ENCODE measurements at places on chromosomes 2 and 18.

DNA sequence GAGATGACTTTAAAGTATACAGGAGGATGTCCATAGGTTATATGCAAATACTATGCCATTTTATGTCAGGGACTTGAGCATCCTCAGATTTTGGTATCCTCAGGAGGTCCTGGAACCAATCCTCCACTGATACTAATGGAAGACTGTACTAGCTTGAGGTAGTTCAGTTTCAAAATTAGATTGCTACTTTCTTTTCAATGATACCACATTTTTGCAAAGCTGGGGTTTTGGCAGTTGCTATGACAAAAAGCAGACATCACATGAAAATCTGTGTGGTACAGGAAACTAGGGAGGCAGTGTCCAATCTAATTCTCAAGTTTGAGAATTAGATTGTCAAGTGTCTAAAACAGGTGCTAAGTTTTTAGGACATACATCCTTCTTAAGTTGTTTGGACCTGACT, 14.2 kb downstream of the EHBP1 start:
- no peak for DNase-seq

DNA sequence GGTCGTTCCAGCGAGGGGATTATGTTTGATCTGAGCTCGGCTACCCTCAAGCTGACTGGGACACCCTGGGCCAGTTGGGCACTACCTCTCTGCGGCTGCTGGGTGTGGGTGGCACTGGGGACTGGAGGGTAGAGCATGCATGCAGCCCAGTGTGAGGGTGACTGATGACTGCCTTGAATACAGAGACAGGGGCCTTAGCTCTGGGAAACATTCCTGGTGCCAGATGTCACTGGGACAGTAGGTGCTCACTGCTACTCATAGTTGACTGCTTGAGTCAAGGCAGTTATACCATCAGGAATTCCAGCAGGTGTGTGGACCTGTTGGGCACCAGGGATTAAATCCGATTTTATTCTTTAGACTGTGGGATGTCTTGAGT, 33.6 kb upstream of the ATP6V1B1 start:
- DNase-seq, result no peak

- DNase-seq, result no peak
Measured at GRCh38 chr18:12010187-12010802, 29.0 kb downstream of the IMPA2 start.

DNA sequence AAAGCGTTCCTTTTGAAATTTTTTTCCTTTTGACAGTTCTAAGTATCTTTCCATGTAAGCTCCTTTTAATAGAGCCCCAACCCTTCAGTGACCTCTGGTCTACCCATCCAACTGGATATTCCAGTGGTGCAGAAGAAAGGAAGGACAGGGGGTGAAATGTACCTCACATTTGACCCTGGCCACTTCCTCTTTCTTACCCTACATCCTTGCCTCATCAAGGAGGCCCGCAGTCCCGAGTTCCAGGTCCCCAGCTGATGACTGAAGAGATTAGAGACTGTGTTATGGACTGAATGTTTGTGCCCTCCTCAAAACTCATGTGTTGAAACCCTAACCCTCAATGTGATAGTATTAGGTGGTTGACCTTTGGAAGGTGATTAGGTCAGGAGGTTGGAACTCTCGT, 158.1 kb downstream of the RBM43 start:
- no peak for DNase-seq

GRCh38 chr2:65371074-65371434, 61.3 kb downstream of the SPRED2 start:
- DNase-seq, result no peak

DNA sequence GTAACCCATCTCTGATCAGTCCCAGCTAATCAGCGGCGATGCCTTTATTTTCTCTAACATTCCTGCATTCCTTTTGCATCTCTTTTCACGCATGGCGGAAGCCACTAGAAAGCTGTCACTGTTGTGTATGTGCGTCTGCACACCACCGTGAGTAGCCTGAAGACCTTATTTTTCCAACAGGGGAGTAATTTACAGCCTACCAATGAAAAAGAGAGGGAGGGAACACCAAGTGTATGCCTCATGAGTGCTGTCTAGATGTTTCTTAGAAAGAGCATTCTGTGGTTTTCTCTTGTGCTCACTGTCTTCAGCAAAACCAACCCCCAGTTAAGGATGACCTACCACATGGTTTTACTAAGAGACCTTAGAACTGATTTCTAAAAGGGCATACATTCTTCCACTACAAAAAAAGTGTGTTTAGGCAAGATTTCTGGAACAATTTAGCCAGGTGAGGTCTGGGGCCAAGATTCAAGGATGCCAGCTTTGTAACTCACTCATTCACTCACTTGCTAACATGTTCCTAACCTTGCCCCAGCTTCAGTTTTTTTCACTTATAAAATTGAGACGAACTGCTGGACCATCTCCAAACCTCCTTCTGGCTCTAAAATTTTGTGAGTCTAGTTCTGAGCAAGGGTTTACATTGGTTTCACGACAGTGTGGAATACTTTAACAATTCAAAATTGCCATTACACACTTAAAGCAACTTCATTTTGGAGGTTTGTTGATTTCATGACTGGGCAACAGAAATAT, 51.4 kb downstream of the BCL2 start:
- DNase-seq, result no peak
